ENCODE measurements at places on chromosomes 6 and 20.

GRCh38 chr20:21302664-21303060 is 469 bp upstream of the XRN2 start:
- DNase-seq: no peak

GRCh38 chr20:40631119-40631631 is 57.9 kb downstream of the MAFB start:
- DNase-seq: no peak

- no peak for DNase-seq
These were observed 17.6 kb upstream of the HLA-A start for GRCh38 chr6:29924731-29925130.

DNA sequence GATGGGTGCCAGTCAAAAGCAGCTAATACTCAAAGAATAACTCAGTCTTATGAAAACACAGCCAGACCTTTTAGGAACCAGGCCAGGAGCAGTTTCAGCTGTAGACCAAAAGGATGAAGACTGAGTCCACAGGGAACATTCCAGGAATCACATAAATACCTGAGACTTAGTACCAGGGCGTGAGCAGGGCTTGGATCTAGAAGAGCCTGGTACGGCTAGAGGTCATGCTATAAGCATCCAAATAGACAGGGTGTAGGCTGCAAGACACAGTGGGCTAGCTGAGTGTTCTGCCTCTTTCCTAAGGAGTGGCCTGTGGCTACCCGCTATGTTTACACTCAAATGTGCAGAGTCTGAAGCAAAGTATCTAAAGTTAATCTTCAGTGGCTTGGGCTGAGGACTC is 29.5 kb upstream of the LRRC1 start:
- DNase-seq: no peak

GRCh38 chr6:166977621-166978525 is 21.3 kb upstream of the CEP43 start:
- DNase-seq: no peak

GRCh38 chr20:25622049-25622448 is 1.8 kb downstream of the NANP start:
- DNase-seq: no peak

DNA sequence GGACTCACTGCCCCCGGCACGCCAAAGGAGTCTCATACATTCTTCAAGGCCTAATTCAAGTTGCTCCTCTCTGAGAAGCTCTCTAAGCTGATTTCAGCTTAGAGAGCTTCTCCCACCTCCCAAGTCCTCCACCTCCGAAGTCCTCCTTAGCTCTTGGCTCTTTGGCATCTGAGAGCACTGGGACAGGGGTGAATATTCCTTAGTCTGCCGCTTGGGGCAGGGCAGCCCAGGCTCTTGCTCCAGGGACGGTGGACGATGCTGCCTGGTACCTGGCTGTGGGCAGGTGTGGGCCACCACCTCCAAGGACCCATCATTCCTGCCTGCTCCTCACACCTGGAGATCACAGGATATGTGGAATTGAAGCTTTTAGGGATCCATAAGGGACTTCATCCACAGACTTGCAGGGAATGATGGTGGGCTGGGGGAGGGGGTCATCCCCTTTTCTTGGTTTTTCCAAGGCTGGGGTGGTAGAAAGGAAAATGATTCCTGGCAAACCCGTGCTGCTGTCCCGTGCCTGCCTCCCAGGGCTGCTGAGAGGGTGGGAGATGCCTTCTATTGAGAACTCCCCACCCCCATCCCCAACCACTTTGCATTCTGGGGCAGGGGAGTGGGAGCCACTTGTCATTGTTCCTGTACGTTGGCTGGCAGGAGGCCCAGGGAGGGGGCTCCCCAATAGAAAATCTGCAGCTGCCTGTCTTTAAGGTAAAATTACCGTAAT is 57.4 kb downstream of the ARHGAP40 start:
- DNase-seq: peak; percentile 97

DNA sequence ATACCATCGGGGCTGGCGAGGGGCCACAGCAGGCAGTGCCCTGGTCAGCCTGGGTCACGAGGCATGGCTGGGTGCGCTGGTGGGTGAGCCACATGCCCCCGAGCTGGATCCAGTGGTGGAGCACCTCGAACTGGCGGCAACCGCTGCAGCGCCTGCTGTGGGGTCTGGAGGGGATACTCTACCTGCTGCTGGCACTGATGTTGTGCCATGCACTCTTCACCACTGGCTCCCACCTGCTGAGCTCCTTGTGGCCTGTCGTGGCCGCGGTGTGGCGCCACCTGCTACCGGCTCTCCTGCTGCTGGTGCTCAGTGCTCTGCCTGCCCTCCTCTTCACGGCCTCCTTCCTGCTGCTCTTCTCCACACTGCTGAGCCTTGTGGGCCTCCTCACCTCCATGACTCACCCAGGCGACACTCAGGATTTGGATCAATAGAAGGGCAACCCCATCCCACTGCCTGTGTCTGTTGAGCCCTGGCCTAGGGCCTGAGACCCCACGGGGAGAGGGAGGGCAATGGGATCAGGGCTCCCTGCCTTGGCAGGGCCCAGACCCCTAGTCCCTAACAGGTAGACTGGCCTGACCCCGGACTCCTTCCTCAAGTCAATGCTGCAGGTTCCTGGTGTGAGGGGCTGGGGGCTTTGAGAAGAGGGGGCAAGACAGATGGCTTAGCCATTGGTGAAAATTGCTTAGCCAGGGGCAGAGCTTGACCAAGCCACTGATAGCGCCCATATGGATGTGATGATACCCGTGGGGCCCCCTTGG is 598 bp downstream of the TMEM239 start:
- DNase-seq: no peak

DNA sequence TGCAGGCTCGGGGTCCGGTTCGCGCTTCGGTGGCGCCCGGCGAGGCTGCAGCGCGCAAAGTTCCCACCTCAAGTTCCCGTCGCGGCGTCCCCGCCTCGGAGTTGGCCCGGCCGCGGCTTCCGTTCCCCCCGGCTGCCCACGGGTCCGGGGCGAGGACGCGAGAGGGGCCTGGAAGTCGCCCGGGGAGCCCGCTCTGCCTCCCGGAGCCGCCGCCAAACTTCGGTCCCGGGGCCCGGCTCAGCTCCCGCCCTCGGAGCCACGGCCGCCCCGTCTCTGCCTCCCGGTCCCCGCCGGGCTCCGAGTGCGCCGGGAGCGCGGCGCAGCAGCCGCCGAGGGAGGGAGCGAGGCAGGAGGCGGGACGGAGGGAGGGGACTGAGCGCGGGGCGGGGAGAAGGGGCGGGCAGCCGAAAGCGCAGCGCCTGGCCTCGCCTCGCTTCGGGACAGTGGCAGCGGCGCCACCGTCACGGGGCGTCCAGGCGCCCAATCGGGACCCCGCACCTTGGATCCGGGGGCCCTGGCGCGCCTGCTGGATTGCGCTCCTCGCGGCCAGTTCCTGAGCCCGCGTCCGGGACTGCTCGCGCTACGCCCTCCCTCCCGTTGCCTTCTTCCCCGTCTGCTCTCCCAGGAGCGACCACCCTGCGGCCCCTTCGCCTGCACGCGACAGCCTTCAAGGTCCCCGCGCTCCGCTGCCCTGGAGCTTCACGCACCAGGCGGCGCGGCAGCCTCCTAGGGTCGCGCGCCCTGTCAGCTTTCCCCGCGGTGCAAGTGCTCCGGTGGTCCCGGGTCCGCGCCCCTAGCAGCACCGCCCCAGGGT is at the start of gene KCNG1:
KCNG1 (minus strand) TSS at position 305 of the 814 bp plus-strand sequence. CDS start 12,769 bp downstream, outside the sequence.
- no peak for DNase-seq

DNA sequence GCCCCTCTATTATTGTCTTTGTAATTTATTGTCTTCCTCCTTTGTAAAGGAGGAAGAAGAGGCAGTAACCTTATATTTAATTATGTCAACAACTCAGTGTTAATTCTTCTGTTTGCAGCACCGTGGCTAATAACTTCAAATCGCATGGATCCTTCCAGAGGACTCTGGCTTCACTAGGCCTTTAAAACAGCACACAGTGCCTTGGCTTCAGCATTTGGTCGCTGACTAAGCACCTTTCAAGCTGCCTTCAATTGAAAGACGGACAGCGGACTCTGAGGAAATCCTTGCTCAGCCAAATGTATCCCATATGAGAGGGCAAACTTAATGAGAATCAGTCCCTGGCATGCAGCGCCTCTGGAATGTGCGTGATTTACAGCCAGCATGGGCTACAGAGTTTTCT is 64.2 kb downstream of the SGK1 start:
- DNase-seq: no peak
